Stimulated activated CD4-positive, alpha-beta T cell treated with anti-CD3 and anti-CD28 coated beads, Interleukin-12 subunit alpha, Interleukin-12 subunit beta, amount 100 ng/mL, for 4 hours (primary cell): ENCODE measurements at places on chromosomes 2 and 18.

DNA sequence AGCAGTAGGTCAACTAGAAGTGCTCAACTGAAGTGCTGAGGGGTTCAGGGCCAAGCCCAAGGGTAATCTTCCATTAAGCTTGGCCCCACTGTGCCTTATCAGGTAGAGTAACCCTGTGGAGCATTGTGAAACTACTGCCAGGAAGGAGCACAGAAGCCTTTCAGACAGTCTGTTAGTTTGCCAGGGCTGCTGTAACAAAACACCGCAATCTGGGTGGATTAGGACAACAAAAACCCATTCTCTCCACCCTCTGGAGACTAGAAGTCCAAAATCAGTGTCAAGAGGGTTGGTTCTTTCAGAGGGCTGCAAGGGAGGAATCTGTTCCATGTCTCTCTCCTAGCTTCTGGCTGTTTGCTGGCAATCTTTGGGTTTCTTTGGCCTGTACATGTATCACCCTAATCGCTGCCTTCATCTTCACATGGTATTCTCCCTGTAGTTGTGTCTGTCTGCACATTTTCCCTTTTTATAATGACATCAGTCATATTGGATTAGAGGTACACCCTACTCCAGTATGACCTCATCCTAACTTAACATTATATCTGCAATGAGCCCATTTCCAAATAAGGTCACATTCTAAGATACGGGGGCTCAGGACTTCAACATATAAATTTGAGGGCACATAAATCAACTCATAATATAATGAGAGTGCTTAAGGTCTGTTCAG is 21.2 kb downstream of the VIT start:
- no peak for DNase-seq

DNA sequence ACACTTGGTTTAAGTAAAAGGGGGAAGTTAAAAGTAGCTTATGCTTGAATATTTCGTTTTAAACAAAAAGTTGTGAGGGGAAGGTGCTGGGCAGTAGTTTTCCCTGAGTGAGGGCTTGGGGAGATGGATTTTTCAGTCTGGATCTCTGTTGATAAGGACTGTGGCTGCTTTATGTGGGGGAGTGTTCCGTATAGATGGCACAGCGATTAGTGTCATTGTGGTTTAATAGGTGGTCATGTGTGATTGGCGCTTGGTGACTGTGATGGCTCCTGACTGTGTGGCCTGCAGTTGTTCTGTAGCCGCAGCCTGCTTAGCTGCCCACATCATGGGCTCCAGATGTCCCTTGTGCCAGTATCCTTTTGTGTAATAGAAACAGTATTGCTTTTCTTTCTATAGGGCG is 156.2 kb downstream of the WDSUB1 start:
- no peak for DNase-seq

DNA sequence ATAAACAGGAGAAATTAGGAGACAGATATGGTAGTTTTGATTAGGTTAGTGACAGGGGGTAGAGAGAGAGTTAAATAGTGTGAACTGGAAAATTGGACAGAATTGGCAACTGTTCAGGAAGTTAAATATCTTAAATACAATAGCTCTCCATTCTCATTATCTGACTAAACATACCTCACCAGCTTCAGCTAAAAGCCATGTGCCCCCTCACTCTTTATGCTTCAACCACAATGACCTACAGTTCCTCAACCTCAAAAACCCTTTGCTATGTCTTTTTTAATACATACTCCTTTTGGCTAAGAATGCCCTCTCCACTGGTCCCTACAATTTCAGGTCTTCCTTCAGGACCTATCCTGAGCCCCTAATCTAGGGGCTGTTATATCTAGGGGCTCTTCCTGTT is 740.2 kb upstream of the ZEB2 start:
- DNase-seq, result no peak

- no peak for DNase-seq
Observed at GRCh38 chr2:42072349-42073118, 24.7 kb downstream of the PKDCC start.

DNA sequence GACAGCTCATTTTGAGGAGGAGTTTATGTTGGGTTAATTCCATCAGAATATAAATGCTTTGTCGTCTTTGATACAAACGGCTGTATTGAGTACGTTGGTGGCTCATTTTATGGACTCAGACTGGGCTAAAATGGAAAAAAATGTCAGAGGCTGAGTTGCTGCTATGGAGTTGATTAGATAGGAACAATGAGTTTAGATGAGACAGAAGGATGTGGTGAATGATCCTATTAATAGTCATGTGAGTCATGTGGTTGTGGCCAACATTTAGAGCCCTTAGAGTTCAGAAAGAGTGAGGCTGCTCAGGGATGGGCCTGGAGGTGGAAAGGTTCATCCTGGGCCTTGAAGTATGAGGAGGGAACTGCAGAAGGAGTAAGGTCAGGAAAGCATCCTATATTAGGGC is 434.2 kb downstream of the MEIS1 start:
- DNase-seq, result no peak

DNA sequence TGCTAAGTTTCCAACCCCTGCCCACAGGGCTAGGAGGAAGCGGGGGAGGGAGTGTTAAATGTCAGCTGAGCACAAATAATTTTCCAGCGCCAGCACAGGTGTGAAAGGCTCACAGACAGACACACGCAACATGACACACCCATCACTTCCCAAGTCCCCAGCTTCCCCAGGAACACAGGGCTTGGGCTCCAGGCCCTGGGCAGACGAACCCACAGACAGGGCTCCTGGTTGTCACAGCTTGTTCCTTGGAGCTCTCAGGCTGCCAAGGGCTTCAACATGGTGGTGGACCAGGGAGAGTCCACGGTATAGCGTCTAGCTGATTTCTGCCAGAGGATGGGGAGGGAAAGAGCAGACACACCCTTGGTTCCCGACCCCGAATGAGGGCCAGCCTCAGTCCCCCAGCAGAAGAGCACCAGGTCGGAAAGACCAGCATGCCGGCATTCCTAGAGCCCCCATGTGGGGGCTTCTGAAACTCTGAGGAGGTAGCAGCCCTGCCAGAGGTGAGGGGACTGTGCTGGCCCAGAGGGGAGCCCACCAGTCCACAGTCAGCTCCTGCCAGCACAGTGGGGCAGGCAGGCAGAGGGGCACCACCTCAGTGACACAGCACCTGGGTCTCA is 1.9 kb downstream of the DUSP2 start:
- DNase-seq, result no peak

GRCh38 chr18:22069916-22070315 is 99.5 kb upstream of the GATA6 start:
- no peak for DNase-seq

DNA sequence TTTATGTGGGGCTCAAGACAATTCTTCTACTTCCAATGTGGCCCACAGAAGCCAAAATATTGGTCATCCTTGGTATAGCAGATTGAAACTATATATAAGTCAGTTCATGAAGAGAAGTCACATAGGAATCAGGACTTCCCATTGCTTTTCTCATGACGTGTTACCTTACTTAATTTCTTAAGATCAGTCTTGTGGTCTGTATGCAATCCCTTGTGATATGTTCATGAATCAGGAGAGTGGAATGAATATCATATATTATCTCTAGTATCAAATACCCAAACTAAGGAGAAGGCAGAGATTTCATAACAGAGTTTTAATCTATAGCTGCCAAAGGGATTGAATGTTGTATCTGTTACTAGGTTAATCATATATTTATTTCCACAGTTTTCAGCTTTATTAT is 1390.4 kb downstream of the SUCLG1 start:
- no peak for DNase-seq

- DNase-seq, result no peak
Observed at GRCh38 chr18:51398104-51398503, 200.6 kb upstream of the MEX3C start.

GRCh38 chr2:133635131-133635530 is 66.9 kb upstream of the NCKAP5 start:
- no peak for DNase-seq

DNA sequence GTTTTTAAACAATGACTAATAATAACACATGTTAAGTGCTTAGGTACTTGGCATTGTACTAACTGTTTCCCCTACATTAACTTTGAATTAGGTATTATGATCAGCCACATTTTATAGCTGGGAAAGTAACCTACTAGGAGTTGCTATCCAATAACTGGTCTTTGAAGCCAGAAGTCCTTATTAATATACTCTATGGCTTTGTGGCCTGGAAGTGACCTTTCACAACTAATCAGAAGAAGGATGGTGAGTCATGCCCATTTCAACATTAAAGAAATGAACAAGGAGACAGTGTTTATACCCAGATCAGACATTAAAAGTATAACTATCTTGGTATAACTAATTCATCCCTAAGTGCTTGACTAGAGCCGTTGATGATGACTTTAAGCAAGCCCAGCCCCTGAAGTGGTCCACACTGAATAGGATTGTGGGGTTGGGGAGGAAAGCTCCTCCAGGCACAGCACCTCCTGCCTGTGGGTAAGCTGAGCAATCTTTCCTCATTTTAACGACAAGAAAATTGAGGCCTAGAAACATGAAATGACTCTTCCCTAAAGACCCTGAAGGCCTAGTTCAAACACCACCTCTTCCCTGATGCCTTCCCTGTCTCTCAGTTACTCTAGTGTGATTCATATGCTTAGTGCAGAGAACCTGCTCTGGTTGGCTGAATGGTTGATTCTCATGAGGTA is 71.6 kb upstream of the RFX8 start:
- DNase-seq, result no peak

GRCh38 chr18:74571895-74572680 is 25.6 kb upstream of the ZNF407 start:
- DNase-seq, result no peak

- no peak for DNase-seq
Observed at GRCh38 chr2:62227386-62228075, 31.6 kb downstream of the B3GNT2 start.

- DNase-seq, result no peak
Observed at GRCh38 chr18:22455425-22456115, 37.9 kb upstream of the CTAGE1 start.

GRCh38 chr2:224594840-224595239 is 9.7 kb upstream of the CUL3 start:
- DNase-seq, result no peak

DNA sequence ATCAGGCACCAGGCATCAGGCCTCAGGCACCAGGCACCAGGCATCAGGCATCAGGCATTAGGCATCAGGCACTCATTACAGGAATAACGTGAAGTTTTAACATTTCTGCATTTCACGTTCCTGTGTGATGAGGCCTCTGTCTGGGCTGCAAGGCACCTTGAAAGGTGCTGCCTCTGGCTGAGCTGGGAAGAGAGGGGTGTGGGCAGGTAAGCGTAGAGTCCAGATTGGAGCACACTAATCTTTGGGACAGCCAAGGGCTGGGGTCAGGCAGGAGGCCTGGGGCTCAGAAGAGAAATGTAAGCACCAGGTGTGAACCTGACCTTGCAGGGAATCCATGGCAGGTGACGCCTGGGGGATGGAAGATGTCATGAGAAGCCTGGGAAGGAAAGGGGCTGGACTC is 25.3 kb upstream of the SNTG2 start:
- DNase-seq, result no peak

DNA sequence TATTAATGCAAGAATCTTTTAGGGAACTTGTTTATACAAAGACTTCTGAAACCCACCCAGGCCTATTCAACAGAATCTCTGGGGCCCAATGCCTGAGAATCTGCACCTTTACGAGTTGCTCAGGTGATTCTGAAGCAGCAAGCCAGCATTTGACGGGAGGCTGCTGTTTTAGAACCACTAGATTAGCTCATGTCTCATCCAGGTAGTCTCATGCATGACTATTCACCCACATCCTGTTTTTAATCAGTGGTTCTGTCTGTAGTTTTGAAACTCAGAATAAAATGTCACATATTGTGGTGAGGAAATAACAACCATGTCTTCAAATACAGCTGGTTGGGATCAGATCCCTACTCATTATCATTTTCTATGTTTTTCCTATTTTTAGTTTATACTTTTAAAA is 39.5 kb downstream of the CYTIP start:
- peak; percentile 35 for DNase-seq

- DNase-seq, result no peak
Observed at GRCh38 chr2:232363784-232364615, 14.6 kb upstream of the ALPP start.

- no peak for DNase-seq
Observed at GRCh38 chr2:234626566-234627130, 129.8 kb upstream of the ARL4C start.

DNA sequence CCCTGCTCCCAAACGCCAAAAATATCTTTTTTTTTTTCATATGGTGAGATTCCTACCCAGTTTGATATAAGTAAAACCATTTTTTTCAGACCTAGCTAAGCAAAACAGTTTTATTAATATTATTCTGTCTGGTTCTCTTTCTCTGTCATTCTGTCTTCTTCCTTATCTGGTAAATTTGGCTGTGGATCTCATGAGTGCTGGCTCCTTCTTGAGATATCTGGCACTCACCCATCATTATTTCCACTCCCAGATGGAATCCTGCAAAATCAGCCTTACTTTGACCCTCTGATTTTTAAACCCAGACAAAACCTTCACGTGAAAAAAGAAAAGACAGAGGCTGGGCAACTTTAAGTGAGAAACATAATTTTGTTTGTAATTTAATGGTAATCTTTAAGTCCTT is 373.6 kb downstream of the NYAP2 start:
- no peak for DNase-seq

DNA sequence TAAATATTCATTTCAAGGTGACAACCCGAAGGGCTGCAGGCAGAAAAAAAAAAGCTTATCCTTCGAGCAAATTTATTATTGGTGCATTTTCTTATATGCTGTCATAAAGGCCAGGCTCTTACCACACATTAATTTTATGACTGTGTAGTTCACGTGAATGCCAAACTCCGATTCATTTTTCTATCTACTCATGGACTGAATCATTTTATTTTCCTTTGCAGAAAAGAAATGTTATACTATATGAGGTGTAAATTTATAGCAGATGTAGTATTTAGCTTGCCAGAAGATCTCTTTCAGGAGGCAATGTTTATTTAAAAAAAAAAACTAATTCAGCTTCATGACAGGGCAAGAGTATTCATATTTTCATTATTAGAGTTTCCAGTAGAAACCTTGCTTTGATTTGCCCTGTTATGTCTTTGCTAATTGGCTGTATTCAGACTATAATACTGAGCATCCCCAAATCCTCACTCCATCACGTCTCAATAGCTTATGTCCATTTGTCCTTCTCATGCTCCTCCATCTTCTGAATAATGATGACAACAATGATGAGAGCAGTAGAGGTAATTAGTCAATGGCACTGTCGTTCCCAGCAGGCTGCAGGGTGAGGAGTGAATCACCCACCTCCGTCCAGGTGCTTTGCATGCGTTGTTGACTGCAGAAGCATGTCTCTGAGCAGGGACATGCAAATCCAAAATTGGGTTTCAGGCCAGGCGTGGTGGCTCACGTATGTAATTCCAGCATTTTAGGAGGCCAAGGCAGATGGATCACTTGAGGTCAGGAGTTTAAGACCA is 101.1 kb upstream of the RAB12 start:
- no peak for DNase-seq

- no peak for DNase-seq
Observed at GRCh38 chr2:218179782-218180181, 13.0 kb upstream of the CXCR1 start.

GRCh38 chr18:21448299-21448698 is 152.2 kb downstream of the ESCO1 start:
- DNase-seq, result no peak

DNA sequence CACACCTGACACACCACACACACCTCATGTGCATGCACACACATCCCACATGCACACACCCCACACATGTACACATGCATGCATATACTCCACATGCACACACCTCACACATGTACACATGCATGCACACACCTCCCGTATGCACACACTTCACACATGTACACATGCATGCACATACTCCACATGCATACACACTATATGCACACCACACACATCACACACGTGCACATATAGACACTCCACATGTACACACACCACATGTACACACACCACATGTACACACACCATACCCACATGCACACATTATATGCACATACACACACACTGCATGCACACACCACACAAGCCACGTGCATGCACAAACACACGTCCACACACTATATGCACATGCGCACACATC is 100.5 kb downstream of the SEPTIN10 start:
- DNase-seq, result no peak
